A172 (cell line): ENCODE measurements at places on chromosomes 1 and 21. TPM values are rescaled to one million over a fixed set of nuclear protein-coding genes. Genes with fewer than 3 reads are reported as not detected.

Gene SPATA45
- 1.5 TPM in 1 of 2 replicates, not detected in the other for total RNA-seq

Gene DNAJC8
- total RNA-seq = 117 and 123 TPM in 2 replicates

DNA sequence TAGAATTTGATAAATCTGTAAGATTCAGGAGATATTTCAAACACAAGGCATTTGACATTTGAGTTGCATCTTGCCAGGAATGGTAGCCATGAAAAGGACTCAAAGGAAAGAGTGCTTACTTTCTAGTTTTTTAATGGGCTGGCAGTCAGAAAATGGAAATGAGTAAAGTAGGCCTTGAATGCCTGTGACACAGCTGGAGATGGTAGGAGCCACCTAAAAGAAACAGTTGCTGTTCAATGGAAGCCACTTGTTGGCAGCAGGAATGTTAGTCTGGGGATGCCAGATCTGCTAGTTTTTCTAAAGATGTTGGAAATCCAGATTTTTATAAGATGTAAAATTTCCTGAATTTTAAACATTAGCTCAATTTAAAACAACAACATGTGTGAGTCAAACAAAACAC is 43.6 kb downstream of the CACHD1 start:
- no peak for DNase-seq

GRCh38 chr21:41102281-41102680 is 65.7 kb upstream of the BACE2 start:
- DNase-seq = no peak

DNA sequence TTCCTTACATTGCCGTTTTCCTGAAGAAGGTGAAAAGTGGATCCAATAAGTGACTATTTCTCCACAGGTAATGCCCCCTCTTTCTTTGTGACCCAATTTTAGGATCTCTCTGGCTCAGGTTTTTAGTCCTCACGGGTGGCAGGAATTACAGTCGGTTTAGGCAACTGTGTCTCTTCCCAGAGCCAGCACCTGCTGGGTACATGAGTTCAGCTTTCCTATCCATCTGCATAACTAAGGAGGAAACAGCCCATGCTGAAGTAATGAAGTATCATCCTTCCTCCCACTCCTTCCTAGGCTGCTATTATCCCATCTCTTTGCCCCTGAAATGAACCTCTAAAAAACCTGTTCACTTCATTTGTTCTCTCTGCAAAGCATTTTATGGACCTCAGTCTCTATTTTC is 544.6 kb downstream of the NEGR1 start:
- DNase-seq = no peak
